Fibroblast of mammary gland (primary cell): ENCODE measurements at places on chromosomes 4 and X.
A peak's percentile ranks its signal among the peaks of the same experiment; 100 is the strongest.

DNA sequence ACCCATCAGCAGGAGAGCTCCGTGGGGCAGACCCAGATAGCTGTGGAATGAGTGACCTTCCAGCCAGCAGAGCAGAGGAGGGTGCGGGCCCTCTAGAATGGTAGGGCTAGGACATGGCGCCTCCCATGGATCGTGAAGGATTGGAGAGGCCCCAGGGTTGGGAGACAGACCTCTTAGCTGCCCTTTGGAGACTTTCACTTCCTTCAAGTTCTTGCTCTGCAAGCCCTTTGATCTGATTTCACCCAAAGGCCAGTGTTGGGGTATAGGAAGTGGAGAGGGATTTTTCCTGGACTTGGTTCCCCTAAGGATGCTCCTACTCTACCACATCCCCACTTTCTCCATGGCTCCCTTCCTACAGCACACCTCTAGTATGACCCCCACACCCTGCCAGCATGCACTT, 3.0 kb downstream of the SASH3 start:
- no peak for DNase-seq

- DNase-seq, result peak; percentile 69
Measured at GRCh38 chr4:113707048-113707447, 54.5 kb downstream of the CAMK2D start.

- no peak for DNase-seq
Measured at GRCh38 chr4:1321486-1321885, 25.5 kb upstream of the UVSSA start.

- DNase-seq, result peak; percentile 28
Measured at GRCh38 chrX:15299941-15300851, 15.2 kb downstream of the ASB11 start.

DNA sequence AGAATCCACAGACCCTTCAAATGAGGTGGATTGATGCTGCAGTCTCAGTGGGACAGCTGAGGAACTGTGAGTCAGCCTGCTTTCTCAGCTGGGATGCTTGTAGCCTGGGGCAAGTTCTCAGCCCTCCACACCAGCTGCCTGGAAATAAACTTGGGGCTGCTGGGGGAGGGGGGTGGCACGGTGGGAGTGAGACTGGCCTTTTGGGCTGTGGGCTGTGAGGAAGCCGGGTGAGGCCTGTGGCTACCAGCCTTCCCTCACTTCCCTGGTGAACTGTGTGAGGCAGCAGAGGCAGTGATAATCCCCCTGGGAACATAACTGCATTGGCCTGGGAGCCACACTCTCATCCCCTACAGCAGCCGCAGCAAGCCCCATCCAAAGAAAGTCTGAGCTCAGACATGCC, 114.5 kb upstream of the GUCY1A1 start:
- peak; percentile 52 for DNase-seq
